ENCODE measurements at places on chromosomes 6 and 20.

GRCh38 chr20:14449323-14449722 lies 111.9 kb upstream of the FLRT3 start:
- no peak for DNase-seq

- no peak for DNase-seq
Measured at GRCh38 chr6:12733876-12734275, 17.3 kb downstream of the PHACTR1 start.

DNA sequence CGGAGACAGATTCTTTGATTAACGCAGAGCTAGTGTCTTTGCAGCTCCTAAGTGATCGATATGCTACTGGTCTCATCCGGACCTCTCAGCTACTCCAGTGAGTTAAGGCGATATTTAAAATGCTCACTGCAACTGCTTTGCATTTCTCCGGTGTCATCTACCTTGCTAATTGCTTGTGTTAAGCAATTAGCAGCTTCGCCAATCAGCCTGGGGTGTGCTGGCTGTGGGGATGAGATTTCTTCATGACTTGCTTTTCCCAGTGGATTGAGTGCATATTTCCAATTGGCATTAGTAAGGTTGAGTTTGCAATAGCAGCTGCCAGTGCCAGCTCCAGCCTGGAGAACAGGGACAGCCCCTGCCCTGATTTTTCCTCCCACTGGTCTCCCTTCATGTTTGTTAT lies 18.0 kb upstream of the GGTLC1 start:
- no peak for DNase-seq

GRCh38 chr6:282867-283416 lies 9.3 kb upstream of the DUSP22 start:
- DNase-seq = no peak

GRCh38 chr20:50405915-50406609 lies 104.1 kb upstream of the PTPN1 start:
- no peak for DNase-seq

- DNase-seq = no peak
Measured at GRCh38 chr6:156866220-156867015, 89.2 kb downstream of the ARID1B start.

DNA sequence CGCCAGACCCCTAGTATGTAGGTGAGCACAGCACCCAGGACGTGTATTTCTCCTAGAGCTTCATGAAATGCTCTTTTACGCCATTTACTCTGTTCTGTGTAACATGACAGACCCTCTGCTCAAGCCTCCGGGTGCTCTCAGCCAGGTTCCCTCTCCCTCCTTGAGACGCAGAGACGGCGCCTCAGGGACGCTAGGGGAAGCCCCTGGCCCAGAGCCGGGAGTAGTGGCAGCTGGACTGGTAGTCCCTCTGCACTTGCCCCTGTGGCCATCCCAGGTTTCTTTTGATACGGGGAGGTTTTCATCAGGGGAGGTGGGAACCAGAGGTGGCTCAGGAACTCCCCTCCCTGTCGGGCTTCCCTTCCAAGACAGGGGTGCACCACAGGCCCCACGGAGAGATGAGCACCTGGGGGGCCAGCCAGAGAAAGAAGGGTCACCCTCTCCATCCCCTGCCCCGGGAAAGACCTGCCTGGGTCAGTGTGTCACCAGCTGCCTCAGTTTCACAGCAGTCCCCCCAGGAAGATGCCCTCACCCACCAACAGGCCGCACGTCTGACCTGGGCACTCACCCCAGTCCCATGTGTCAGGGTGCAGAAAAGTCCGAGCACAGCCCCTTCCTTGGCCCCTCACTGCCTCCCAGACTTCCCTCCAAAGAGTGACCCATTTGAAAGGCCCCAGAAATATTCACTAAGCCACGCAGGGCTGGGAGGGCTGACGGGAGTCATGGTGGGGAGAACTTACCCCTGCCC lies 58.1 kb upstream of the AFDN start:
- no peak for DNase-seq

DNA sequence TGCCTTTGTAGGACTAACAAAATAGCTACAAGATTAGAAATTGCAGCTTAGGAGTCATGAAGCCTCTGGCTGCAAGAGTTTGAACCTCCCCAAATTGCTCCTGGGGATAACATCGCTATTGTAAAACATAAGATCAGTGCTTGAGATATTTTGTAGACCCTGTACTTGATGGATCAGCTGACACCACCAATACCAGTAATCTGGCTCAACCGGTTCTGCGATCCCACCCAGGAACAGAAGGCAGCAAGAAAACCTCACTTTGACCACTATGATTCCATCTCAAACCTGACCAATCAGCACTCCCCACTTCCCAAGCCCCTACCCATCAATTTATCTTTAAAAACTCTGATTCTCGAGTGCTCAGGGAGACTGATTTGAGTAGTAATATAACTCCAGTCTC lies 265.7 kb upstream of the PRND start:
- DNase-seq = no peak

- DNase-seq = no peak
Measured at GRCh38 chr6:169975701-169976100, 224.3 kb downstream of the ERMARD start.

DNA sequence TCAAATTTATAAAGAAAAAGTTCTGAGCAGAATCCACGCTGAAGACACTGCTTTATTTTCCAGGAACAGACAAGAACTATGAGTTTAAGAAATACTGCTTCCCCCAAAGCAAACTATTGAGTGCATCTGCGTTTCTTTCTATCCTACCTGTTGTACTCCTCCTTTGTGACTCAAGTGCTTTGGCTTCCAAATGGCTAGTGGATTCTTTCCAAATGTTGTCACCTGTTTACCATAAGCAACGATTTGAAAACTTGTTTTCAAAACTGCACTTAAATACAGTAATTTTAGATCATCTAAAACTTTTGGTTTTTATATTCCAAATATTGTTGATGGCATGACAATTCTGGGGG lies 9.5 kb downstream of the PXDC1 start:
- no peak for DNase-seq

DNA sequence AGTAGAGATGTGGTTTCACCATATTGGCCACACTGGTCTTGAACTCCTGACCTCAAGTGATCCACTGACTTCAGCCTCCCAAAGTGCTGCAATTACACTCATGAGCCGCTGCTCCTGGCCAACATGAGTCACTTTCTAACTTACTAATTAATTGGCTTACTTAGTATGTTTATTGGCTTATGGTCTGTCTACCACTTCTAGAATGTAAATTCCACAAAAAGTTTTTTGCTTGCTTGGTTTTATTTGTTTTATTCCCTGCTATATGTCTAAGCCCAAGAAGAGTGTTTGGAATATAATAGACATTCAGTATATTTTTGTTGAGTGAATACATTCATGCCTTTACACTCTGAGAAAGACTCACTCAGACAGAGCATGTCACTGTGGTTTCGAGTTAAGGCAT lies 86.0 kb downstream of the SAMD3 start:
- DNase-seq = no peak

GRCh38 chr6:52360028-52360427 lies 1.9 kb upstream of the PAQR8 start:
- no peak for DNase-seq

- DNase-seq = no peak
Measured at GRCh38 chr6:109045493-109045892, 49.2 kb downstream of the SESN1 start.

GRCh38 chr20:25272223-25273000 lies 24.5 kb downstream of the PYGB start:
- DNase-seq = no peak

DNA sequence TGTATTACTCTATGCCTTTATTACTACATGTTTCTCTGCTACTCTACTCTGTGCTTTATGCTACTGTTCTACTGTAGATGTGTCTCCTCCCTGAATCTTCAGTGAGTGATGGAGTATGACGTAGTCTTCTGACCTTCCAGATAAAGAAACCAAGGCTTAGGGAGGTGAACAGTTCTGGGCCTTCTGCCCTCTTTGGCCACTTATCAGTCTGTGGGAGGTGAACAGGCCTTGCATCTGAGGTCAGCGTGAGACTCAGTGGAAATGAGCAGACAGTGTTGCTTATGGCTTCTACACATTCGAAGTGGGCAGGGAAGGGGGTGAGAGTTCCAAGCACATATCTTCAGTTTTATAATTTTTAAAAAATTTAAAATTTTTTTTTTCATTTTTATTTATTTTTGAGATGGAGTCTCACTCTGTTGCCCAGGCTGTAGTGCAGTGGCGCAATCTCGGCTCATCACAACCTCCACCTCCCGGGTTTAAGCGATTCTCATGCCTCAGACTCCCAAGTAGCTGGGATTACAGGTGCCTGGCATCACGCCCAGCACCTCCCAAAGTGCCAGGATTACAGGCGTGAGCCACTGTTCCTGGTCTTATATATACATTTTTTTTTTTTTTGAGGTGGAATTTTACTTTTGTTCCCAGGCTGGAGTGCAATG lies 24.2 kb downstream of the MYBL2 start:
- DNase-seq = no peak

DNA sequence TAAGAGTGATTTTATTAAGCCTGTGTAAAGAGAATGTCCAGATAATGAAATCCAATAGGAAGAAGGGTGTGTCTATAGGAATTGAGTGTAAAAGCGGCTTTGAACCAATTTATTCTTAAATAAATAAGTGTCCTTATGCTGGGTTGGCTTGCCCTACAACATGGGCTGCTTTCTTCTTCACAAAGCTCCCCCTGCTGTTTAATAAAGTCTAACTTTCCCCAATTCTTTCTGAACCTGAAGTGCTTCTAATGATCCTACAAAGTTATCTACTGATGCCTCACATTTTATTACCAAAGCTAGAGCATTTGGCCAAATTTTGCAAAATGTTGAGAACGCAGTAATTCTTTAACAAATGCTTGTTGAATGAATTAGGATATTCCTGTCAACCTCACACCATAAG lies 36.3 kb upstream of the SIRT5 start:
- no peak for DNase-seq

DNA sequence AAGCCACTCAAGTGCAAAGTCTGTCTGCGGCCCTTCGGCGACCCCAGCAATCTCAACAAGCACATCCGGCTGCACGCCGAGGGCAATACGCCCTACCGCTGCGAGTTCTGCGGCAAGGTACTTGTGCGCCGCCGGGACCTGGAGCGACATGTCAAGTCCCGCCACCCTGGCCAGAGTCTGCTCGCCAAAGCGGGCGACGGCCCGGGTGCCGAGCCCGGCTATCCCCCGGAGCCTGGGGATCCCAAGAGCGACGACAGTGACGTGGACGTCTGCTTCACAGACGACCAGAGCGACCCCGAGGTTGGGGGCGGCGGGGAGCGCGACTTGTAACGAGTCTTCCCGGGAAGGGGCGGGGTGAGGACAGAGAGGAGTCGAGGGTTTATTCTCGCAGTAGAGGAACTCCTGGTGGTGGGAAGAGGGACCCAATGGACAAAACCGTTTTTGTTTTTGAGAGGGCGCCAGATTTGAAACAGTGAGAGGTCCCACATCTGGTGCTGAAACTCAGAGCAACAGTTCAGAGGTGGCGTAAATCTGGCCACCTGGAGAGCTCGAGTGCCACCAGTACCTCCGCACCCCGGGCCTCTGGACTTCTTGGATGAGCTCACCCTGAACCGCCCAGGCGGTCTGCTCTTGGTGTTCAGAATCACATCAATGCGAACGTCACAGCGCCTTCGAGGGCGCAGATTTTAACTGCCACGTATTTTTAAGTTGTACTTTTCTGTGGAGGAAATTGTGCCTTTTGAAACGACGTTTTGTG lies 8.0 kb downstream of the PRDM13 start:
- DNase-seq = no peak

DNA sequence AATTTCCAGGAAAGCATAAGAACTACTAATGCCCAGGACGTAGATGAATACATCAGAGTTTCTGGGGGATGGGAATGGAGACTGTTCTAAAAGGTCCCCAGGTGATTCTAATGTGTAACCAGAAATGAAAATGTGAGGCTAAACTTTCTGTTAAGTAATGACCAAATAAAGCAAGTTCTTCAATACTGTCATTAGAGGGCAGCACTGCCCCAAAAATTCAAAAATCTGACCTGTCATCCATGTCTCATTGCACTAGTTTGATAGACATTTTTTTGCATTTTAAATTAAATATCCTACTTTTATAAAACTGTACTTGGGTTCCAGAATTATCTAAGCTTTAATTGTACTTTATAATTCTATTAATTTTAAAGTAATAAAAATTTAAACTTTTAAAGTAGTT lies 94.9 kb downstream of the RFX6 start:
- DNase-seq = no peak

GRCh38 chr6:3723966-3724365 lies 27.5 kb downstream of the PXDC1 start:
- no peak for DNase-seq
